Umbilical cord (tissue), 2 donors: ENCODE measurements at places on chromosomes 16 and 17.
A peak's percentile ranks its signal among the peaks of the same experiment; 100 is the strongest.

- no peak for DNase-seq
Observed at GRCh38 chr16:21197112-21197511, 14.3 kb downstream of the ZP2 start.

DNA sequence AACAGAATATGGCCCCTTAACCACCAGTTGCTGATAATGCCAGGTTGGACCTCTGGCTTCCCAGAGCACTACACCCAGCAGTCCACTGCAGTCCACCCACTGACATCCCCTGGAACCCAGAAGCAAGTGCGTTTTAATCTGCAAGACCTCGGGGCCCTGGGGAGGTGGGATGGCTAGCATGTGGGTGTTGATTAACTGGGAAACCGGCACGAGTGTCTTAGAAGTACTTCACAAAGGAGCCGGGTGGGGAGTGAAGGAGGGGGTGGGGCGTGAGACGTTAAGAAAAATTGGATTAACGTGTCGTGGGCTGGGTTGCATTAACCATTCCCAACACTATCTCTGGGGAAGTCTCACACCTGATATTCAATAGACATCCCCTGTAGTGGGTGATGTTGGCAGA, 6.1 kb upstream of the HIC1 start:
- no peak for DNase-seq

DNA sequence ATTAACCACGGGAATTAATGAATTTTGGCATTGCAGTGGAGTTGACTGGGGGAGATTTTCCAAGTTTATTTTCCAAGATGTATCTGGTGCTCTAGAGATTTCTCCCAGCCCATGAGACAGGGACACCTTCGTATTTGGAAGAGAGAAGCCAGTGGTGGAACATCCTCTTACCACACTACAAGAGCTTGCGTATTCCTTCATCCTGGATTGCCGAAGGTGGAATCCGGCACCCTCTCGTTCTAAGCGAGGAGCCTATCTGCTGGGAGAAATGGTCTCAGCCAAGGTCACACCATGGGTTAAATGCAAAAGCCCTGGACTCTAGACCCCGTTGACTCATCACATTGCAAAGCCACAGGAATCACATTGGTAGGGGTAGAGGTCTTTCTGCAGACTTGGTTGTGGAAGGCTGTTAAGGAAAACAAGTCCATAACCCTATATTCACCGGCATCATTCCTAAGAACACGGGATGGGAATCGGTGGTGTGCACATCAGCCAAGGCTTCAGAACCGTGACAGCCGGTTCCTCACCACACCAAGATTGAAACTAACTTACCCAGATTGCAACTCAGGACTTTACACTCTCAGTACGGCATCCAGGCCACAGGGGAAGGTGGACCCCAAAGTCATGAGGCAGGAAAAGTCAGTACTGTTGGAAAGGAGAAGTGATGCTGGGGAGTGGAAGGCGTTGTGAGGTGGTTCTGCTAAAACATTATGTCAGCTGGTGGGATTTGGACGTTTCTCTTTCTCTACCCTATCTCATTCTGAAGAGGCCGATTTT, 259.8 kb downstream of the CPPED1 start:
- DNase-seq: no peak

GRCh38 chr16:90011908-90012501, 7.3 kb downstream of the DBNDD1 start:
- DNase-seq: no peak

DNA sequence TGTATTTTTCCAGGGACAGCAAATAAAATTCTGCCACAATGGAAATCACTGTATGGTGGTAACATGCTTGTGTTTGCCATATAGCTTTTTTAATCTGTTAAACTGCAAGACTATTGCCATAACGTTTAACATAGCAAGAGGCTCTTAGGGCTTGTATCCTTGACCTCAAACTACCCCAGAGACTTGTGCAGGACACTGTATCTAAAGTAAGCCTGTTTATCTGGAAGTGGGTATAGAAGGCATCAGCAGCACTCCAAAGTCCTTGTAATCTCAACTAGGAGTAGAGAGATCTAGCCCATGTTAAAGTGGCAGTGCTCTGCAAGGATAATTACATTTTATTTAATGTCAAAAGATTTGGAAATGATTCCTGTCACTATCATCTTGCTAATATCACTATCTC, 1424.1 kb downstream of the CDH11 start:
- DNase-seq: no peak

DNA sequence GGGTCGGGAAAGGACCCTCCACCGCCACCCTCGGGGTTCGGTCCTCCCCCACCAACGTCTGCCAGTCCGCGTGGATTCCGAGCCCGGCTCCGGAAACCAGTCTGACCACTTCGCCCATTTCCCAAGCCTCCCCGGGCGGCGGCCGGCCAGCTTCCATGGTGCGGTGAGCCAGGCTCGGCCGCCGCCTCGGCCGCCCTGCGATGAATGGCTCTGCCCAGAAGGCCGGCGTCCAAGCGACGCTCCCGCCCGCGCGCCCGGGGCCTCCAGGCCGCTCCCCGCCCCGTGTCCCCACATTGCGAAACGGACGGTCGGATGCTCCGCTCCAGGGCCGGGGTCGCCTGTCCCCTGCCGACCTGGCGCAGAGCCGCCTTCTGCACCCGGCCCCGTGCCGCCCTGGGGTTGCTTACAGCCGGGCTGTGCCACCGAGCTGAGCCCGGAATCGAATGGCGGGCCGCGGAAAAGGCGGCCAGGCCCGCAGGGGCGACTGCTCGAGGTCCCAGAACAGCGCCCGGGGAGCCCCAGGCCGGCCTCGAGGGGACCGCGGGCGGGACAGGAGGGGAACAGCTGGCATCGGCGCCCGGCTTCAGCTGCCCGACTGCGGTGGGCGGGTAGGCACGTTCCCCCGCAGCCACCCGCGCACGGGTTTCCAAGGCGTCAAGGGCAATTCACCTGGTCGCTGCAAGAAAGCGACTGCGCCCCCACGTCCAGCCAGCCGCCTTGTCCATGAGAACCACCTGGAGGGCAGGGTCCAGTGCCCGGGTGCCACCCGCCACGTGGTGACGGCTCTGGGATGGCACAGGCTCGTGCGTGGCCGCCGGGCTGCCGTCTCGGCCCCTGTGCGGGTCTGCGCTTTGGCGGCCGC, 18.3 kb upstream of the CBX8 start:
- no peak for DNase-seq

GRCh38 chr16:85642762-85643358, 29.7 kb downstream of the GSE1 start:
- DNase-seq: no peak

DNA sequence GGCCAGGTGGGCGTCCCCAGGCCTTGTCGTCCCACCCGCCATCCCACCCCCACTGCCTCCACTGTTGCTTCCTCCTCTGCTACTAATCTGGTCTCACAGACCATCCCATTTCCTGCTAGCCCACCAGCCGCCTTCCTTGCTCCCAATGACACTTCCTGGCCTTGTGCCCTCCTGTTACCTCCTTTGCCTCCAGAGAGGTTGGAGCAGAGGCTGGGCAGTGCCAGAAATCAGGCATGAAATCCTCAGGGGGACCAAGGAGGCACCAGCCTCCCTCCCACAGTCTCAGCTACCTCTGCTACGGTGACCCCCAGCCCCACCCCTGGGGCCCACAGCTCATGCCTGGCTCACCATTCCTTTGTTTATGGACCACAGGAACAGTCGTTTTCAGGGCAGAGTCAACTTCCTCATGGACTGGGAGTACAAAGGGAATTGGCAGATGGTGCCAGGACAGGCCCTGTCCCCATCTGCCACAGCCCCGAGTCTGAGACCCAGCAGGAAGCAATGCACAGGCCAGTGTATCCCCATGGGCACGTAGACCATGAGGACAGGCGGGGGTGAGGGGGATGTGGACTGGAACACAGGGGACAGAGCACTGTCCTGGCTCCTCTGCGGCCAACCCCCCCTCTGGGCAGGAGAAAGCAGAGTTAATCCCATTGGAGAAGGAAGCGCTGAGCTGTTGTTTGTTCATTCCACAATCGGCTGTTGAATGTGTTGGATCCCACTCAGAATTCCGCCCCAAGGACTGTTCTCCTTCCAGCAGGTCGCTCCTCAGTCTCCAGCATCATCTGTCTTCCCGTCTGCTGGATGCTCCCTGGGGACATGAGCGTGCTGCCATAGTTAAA, 2.2 kb upstream of the CDH5 start:
- no peak for DNase-seq

DNA sequence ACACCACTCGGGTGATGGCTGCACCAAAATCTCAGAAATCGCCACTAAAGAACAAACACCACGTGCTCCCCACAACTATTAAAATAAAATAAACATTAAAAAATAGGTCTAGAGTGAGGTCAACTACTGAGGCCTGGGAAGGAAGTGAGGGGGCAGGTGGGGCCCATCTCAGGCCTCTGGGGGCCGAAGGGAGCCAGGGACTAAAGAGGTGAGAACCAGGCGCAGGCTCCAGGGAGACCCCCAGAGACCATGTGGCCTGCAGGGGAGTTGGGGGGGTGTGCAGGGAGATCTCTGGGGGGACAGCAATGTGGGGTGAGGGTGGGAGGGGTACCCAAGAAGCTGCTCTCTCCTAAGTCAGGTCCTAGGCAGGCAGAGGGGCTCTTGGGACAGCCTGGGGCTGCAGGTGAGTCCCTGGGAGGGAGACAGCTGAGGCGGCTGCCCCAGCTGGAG, 111.3 kb upstream of the SMURF2 start:
- DNase-seq: no peak

GRCh38 chr17:16267174-16267573, 50.2 kb downstream of the PIGL start:
- no peak for DNase-seq

GRCh38 chr16:22092143-22092933, at the start of gene VWA3A:
Gene VWA3A (plus strand): TSS chr16:22092541. CDS start chr16:22092638, 97 bp downstream.
- peak; percentile 73 for DNase-seq

GRCh38 chr16:65119901-65120401, 1.9 kb downstream of the CDH11 start:
- DNase-seq: peak; percentile 79

DNA sequence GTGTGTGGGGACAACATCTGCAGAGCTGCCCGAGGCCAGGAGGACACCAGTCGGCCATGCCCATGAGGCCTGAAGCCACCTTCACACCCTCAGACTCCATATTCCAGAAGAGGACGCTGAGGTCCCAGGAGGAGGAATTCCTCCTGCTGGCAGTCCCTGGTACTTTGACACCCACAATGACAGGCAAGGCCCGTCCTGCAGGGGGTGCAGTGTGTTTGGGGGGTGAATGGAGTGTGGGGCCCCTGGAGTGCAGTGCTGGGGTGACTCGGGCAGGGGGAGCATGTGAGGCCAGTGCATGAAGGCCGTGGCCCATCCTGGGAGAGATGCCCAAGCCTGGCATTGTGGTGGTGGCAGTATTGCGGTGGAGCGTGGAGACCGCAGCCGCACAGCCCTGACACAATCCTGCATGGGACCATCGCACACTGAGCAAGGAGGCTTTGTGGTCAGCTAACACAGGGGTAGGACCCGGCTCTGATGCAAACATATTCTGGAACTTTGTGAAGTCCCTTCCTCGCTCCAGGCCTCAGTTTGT, 52.2 kb downstream of the ZDHHC7 start:
- no peak for DNase-seq

GRCh38 chr17:50541716-50542688, 5.0 kb upstream of the SPATA20 start:
- peak; percentile 88 for DNase-seq

- DNase-seq: no peak
Observed at GRCh38 chr17:76870377-76870714, 2.1 kb downstream of the MGAT5B start.

DNA sequence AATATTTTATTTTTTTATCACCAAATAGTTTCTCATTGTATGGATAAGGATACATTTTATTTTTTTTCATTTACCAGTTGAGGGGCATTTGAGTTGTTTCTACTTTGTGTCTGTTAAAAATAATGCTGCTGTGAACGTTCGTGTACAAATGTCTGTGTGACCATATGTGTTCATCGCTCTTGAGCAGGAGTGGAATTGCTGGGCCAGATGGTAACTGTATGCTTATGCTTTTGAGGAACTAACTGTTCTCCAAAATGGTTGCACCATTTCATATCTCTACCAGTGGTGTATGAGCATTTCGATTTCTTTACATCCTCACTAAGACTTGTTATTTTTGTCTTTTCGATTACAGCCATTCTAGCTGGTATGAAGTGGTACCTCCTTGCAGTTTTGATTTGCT, 212.5 kb upstream of the N4BP1 start:
- no peak for DNase-seq

GRCh38 chr17:64340557-64340956, 50.1 kb downstream of the PECAM1 start:
- DNase-seq: no peak

GRCh38 chr17:2466931-2467330, 44.8 kb downstream of the METTL16 start:
- no peak for DNase-seq
